ENCODE measurements at places on chromosomes 1 and 21.
A peak's percentile ranks its signal among the peaks of the same experiment; 100 is the strongest.

GRCh38 chr1:245577191-245578157 is 422.7 kb downstream of the KIF26B start:
- DNase-seq, result no peak

- DNase-seq, result no peak
Observed at GRCh38 chr1:66084442-66084841, 291.7 kb downstream of the PDE4B start.

DNA sequence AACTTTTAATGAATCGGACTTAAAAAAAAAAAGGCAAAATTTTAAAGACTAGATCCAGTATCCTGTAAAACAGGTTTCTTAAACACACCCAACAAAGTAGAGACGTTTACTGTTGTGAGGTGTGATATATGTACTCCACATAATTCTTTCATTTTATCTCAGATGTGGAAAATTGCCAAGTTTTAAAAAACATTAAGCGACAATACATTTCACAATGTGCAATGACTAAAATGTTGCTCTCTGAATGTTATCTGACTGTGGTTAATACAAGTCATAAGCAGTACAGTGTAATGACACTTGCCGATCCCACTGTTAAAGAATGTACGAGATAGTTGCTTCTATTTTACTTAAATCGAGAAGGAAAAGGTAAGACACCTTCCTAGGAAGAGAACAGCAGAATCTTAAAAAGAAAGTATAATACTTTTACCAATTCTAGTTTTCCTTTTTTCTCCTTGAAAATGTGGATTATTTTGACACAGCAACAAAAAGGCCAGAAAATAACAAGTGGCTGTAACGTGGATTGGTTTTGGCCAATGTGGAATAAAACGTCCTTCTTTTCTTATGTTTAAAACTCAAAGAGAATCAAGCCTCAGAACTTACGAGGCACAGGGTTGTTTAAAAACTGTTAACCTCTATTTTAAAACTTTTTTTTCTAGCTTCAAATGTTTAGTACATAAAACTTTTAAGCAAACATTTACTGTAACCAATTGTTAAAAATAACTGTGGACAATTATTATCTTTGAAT is 51.4 kb downstream of the TP53BP2 start:
- no peak for DNase-seq

DNA sequence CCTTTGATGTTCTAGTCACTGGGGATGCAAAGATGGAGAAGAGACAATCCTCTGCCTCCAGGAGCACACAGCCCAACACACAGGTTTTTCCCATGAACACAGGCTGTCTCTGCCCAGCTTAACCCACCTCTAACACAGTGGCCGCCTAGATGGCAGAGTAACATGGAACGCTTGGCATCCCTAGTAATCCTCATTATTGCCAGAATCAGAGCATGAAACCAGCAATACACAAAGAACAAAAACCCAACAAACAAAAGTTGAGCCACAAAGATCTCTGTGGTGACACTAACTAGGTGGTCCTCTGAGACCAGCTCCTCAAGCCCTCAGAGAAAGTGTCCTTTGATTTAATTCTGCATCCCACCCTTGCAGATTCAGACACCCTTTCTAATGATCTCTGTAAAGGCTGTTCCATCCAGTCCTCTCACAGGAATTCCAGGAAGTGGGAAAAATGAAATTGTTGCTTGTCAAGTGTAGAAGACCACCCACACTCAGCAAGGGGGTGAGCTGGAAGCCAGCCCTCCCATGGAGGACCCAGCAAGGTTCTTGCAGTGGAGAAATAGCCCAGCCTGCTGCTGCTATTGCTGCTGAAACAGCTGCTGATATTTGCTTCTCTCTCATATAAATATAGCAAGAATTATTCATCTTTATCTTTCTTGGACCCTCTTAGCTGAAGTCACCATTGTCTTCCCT is 7.4 kb upstream of the ATP2B4 start:
- DNase-seq, result no peak

- no peak for DNase-seq
Observed at GRCh38 chr1:242569867-242570266, 45.4 kb upstream of the PLD5 start.

GRCh38 chr1:93605026-93605568 is 76.5 kb downstream of the BCAR3 start:
- no peak for DNase-seq

- DNase-seq, result no peak
Observed at GRCh38 chr21:44051462-44051941, 39.4 kb downstream of the TRAPPC10 start.

- no peak for DNase-seq
Observed at GRCh38 chr1:239630767-239631166, 244.4 kb downstream of the CHRM3 start.

- DNase-seq, result no peak
Observed at GRCh38 chr1:82266351-82266750, 465.6 kb downstream of the ADGRL2 start.

- no peak for DNase-seq
Observed at GRCh38 chr21:45032332-45032731, 42.0 kb upstream of the ADARB1 start.

GRCh38 chr1:244381878-244382565 is 69.7 kb downstream of the ADSS2 start:
- DNase-seq, result no peak

GRCh38 chr21:23542097-23542496 is 2065.2 kb downstream of the MRPL39 start:
- DNase-seq, result no peak

GRCh38 chr1:78009276-78009675 is 4.5 kb downstream of the DNAJB4 start:
- DNase-seq, result no peak

- no peak for DNase-seq
Observed at GRCh38 chr1:229118477-229119061, 152.3 kb upstream of the RAB4A start.

GRCh38 chr1:201022493-201022819 is 1.1 kb downstream of the KIF21B start:
- no peak for DNase-seq

GRCh38 chr1:65165269-65165993 is 17.4 kb downstream of the AK4 start:
- DNase-seq, result no peak

DNA sequence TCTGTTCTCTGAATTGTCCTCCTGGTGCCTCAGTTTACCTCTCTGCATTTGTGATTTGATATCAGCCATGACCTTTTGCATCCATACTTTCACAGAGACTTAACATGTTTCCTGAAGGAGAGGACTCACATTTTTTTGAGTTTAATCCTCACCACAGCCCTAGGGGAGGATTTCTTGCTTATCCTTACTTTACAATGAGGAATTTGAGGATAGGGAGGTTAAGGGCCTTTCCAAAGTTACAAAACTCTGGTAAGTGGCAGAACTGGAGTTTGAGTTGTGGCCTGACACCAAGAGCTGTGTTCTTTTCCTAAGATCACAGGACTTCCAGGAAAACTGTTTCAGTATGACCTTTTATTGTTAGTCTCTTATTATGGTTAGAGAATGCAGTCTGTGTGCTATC is 34.2 kb downstream of the TNFRSF8 start:
- DNase-seq, result no peak

DNA sequence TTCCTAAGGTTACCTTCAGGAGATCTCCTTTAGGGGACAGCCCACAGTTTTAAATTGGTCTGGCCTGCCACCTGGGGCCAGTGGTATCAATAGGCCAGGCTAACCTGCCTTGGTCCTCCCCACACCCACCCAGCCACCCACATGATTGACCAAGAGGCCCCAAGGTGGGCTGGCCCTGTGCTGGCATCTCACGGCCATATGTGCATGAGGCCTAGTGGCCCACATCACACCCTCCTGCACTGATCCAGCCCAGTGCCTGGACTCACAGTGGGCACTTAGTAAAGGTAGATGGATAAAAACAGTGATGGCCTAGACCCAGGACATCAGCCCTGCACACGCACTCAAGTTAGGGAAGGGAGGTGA is 82.0 kb downstream of the DMRTB1 start:
- DNase-seq, result no peak

GRCh38 chr1:41720861-41721410 is 197.8 kb downstream of the HIVEP3 start:
- no peak for DNase-seq

DNA sequence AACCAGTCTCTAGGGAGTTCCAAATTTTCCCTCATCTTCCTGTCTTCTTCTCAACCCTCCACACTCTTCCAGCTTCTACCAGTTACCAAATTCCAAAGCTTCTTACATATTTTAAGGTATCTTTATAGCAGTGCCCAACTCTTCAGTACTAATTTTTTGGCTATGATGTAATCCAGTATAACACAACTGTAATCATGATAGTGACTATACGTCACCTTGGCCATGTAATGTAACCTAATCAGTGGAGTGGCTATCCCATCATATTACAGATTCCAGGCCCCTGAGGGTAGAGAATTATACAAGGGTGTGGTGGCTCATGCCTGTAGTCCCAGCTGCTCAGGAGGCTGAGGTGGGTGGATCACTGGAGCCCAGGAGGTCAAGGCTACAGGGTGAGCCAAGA is 143.2 kb downstream of the CLEC20A start:
- no peak for DNase-seq

- DNase-seq, result no peak
Observed at GRCh38 chr1:245319094-245319493, 164.3 kb downstream of the KIF26B start.

DNA sequence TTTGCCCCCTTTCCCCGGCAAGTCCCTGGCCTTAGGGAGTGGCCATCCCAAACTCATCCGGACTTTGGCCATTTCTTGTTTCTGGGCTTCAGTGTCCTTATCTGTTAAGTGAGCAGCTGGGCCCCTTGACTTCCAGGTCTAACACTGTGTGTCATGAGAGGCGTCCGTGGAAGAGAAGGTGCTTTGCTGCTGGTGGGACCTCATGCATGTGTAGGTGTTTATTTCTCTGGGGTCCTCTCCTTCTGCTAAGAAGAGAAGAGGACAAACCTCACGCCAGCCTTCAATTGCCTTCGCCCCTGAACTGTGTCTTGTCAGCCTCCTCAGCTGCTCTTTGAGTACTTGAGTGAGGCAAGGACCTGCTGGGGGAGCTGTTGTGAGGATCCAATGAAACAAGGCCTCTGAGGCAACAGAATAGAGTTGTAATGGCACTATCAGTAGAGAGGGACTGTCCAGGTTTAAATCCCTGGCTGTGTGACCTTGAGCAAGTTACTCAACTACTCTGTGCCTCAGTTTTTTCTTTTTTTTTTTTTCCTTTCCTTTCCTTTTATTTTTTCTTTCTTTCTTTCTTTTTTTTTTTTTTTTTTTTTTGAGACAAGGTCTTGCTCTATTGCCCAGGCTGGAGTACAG is 72.5 kb downstream of the RUNX3 start:
- no peak for DNase-seq

GRCh38 chr1:227728059-227728891 is 6.8 kb downstream of the JMJD4 start:
- peak; percentile 90 for DNase-seq

- no peak for DNase-seq
Observed at GRCh38 chr1:216580538-216581057, 142.6 kb downstream of the ESRRG start.

Data from posterior cingulate gyrus (tissue), 11 donors.